SW 1271 (cell line): ENCODE measurements at places on chromosomes 13 and 19.

GRCh38 chr13:21796775-21797514 is 126.1 kb downstream of the FGF9 start:
- no peak for DNase-seq

- DNase-seq: peak; percentile 14
Measured at GRCh38 chr19:1513499-1514294, 878 bp upstream of the ADAMTSL5 start.

- DNase-seq: no peak
Measured at GRCh38 chr19:51946602-51947001, 19.3 kb downstream of the ZNF613 start.

GRCh38 chr13:52978989-52979388 is 49.6 kb upstream of the OLFM4 start:
- DNase-seq: no peak

GRCh38 chr19:2974342-2975041 is 2.9 kb upstream of the TLE6 start:
- DNase-seq: no peak

DNA sequence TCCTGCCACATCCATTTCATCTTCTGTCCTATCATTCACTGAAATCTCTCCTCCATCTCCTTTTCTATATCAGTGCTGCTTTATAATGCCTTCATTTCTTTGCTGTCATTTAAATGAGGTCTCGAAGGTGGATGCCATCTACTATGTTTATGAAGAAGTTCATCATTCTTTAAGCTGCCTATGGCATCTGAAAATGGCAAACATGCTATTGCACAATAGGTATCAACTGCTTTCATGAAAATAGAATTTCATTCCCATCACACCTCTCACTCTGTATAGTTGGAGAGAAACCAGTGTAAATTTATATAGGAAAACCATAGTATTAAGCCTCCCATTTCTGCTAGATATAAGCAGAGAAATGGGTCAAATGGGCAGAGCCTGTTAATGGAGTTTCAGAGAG is 100.2 kb downstream of the FGF9 start:
- no peak for DNase-seq

GRCh38 chr19:30028992-30029343 is 86.9 kb downstream of the URI1 start:
- DNase-seq: no peak

DNA sequence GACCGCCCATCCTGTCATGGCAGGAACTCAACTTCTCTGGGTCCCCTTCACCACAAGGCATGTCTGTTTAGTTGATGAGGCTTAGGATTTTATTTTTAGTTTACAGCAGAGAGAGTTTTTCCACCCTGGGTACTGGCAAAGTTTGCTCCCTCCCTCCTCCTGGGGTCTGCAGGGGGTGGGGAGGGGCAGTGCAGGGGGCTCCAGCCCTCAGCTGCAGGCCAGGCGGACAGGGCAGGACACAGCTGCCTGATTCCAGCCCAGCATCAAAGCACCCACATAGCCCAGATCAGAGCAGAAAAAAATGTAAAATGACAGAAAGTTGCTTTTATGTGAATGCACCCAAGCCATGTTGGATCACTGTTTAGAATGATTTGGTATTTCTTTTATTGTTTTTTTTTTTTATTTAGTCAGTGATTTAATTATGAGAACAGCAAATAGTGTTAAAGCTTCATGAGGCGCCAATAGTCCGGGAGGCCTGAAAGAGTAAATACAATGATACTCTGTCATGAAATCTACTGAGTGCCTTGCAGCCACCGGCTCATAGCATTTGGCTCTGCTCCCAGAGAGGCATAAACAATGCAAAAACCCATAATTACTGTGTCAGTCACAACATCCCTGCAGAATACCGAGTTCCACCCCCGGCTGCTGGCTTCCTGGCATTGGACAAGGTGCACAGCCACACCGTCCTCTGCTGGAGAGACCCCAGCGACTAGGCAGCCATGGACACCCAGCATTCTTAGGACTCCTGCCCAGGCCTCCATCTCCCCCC is 923.5 kb downstream of the UQCRFS1 start:
- no peak for DNase-seq

- peak; percentile 10 for DNase-seq
Measured at GRCh38 chr13:36344173-36344572, 2.0 kb downstream of the SPART start.

- DNase-seq: no peak
Measured at GRCh38 chr19:18230941-18231734, 4.9 kb upstream of the PDE4C start.

DNA sequence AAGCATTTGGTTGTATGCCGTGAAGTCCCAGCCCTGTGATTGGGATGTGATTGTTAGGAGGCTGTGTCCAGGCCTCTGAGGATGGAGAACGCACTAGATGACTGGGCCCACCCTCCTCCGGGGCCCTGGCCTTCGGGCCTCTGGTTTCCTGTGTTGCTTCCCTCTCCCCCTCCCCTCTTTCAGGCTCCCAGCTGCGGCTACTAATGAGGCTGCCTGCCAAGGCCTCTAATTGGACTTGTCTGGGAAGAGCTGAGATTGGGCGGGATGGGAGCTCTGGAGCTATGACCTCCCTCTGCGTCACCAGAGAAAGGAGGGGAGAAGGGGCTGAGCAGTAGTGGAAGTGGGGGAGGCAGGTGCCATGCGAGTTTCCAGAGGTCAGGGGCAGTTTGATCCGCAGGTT is 9.9 kb downstream of the PTH2 start:
- no peak for DNase-seq

DNA sequence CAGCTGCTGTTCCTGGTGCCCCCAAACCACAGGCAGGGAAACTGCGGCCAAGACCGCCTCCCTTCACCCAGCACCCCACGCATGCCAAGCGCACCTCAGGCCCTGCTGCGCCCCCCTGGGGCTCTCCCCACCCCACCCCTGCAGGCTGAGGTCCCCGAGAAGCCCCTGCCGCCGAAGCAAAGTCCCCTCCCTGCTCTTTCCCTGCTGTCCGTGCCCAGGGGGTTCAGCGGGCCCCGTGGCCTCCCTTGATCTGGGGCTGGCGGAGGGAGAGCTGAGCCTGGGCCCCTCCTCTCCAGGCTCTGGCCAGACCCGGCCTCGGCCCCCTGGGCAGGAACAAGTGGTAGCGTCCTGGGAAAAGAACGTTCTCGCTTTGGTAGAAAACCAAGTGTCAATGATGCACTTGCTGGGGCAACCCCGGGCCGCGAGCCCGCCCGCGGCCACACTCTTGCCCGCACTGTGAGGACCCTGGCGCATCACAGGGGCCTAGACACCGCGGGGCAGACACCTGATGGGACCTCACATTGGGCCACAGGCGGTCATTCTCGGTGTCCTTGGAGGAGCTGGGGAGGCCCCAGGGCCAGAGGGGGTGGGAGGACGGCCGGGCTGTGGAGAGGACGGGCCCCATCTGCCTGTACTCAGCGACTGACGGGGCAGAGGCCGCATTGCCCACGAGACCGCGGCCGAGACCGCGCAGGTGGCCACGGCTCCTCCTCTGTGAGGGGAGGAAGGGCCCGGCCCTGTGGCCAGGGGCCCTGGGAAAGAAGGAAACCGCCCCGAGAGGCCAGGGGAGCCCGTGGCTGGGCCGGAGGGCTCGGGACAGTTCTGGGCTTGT is 29.0 kb downstream of the GPX4 start:
- no peak for DNase-seq

DNA sequence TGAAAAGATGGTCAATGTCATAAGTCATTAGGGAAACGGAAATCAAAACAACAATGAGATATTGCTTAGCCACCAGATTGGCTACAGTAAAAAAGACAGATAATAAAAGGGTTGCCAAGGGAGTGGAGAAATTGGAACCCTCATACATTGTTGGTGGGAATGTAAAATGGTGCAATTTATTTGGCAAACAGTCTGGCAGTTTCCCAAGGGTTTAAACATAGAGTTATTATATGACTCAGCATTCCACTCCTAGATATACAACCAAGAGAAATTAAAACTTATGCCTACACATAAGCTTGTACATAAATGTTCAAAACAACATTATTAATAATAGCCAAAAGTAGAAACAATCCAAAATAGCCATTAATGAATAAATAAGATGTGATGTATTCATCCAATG is 9.9 kb upstream of the ZNF227 start:
- DNase-seq: no peak

- no peak for DNase-seq
Measured at GRCh38 chr13:108345016-108345415, 75.5 kb downstream of the TNFSF13B start.

DNA sequence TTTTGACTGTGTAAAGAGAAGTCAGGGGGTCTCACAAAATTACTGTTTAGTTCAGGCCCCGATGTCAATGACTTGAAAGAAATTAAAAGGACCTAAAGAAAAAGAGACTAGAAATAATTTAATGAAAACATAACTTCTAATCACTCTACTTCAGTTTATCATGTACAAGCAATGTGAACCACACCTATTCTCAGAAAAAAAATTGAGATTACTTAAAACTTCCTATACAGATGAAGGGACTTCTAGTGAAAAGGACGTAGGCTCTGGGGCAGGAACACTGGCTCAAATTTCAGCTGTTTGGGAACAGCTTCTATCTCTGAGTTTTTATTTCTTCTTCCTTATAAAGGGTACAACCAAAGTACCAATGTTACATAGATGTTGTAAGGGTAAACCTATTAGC is 38.0 kb downstream of the TPT1 start:
- no peak for DNase-seq
